Nucleus accumbens (tissue), 56 donors: ENCODE measurements at places on chromosomes 6 and 20.

DNA sequence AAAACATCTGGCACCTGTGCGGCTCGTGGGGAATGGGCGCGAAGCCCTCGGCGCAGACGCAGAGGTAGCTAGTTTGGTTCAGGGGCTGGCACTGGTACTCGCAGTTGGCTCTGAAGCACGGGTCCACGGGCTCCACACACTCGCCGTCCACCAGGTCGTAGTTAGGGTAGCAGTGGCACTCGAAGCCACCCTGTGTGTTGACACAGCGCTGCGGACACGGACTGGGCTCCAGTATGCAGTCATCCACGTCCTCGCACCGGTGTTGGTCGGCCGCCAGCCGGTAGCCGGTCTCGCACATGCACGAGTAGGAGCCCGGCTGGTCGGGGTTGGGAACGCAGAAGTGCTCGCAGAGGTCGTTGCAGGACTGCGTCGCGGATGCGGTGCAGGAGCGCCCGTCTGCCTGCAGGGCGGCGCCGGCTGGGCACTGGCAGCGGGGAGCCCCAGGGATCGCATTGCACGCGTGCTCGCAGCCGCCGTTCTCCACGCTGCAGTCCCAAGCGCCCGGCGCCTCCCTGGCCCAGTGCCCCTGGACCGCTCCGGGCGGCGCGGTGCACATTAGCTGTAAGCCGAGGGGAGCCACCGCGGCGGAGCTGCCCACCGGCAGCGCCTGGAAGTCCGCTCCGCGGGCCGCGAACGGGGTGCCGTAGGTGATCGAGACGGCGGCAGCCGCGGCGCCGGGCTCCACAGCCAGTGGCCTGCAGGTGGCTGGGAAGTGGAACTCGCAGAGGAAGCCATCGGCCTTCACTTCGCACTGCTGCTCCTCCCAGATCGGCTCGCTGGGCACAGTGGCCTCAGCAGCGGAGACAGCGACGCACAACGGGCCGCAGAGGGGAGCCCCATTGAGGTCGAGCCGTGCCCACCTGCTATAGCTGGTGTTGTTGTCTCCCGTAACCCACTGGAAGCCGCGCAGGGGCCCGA, 930 bp downstream of the THBD start:
- no peak for DNase-seq

GRCh38 chr6:3432416-3432815, 24.4 kb downstream of the SLC22A23 start:
- DNase-seq: no peak

DNA sequence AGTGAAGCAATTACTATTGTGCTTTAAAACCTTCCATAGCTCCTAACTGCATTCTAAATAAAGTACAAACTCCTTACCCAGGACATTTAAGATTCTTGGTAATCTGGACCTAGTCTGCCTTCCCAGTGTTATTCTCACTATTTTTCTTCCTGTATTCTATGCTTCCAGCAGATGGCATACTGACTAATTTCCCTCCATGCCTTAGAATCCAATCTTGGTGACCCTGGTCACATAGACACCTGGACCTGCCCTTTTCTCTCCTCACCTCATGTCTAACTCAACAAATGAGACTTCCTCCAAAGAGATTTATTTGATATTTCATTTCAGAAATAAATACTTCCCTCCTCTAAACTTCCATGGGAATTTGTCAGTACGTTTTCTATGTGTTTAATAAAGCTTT, 25.8 kb downstream of the ROS1 start:
- no peak for DNase-seq

DNA sequence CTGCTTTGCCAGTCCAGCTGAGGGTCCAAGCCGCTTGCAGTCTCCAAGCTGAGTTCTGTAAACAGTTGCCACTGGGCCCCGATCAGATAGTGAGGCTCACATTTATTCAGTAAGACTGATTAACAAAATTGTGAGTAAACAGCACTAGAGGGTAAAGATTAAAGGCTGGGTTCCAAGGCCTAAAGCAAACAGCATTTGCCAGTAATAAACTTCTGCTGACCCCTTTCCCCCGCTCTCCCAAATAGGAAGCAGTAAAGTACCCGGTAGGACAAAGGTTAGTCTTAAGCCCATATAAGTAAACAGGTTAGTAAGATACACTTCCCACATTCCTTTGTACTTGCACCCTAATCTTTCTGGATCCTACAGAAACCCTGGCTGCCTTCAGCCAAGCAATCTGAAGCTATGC, 181.8 kb downstream of the MEI4 start:
- no peak for DNase-seq

GRCh38 chr20:25033265-25033923, 24.5 kb downstream of the ACSS1 start:
- no peak for DNase-seq

DNA sequence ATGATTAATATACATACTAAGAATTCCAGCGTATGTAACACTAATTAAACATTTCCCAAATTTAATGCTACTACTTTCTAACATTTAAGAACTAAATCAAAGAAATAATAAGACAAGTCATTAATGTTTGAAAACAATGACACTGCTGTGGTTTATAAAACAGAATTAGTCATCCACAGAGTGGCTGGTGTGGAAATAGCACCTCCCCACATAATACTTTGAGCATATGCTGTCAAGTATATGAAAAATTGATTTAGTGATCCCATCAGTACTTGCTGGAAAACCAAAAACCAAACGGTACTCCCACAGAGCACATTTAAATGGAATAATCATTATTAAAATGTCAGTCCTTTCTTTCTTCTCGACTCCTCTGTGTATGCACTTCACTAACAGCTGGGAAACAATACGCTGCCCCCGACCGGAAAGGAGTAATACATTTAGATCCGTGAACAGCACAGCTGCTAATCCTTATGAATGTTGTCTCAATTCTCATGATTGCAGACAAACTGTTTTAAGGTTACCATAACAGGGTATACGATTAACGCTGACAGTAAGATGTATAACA, 78.4 kb downstream of the PREP start:
- peak; percentile 2 for DNase-seq

DNA sequence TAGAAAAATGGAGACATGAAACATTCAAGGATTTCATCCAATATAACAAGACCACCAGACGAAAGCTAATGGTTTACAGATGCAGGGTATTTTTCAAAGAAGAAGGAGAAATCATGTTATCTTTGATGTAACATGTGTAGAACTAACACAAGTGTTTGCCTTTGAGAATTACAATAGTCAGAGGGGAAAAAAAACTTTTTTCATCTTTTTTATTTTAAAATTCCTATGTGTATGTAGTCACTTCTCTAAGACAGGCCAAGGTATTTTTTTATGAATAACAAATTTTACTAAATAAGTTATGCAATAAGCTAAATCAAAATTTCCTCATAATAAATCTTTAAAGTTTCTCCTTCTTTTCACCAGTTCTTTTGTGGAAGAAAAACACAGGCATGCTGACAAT, 161.4 kb downstream of the PDE7B start:
- no peak for DNase-seq

- no peak for DNase-seq
Observed at GRCh38 chr6:55141611-55142010, 32.7 kb upstream of the HCRTR2 start.

- DNase-seq: no peak
Observed at GRCh38 chr6:152093711-152094110, 286.2 kb downstream of the ESR1 start.

DNA sequence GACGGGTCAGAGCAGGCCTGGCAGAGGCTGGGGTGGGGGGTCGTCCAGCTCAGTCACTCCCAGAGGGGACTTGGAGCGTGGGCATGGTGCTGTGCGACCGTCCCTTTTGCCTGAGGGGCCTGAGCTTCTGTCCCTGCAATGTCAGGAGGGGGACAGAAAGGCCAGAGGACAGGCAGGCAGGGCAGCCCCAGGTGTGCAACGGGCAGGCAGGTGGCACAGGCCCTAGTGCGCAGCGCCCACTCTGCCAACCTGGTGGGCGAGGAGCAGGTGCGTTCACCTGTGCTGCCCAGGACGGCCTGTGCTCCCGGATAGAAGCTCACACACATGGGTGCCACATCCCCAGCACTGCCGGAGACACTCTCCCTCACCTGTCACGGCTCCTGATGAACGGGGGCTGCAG, 78.7 kb upstream of the SLCO4A1 start:
- DNase-seq: no peak

GRCh38 chr20:49615401-49616153, 47.6 kb upstream of the PTGIS start:
- no peak for DNase-seq

DNA sequence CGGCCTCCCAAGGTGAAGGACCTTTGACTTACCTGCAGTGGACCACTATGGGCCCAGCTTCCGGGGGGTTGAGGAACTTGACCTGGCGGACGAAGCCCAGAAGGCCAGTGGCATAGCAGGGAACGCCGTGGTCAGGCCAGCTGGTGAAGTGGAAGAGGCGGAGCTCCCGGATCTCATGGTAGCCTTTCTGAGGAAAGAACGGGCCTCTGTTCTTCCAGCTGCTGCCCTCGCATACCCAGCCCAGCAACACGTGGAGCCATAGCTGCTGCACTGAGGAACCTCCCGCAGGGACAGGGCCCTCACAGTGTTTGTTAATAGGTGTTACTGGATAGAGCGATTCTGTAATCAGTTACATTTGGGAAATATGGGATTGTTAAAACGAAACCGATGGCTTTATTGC, 492.1 kb upstream of the CHD6 start:
- DNase-seq: no peak

- no peak for DNase-seq
Observed at GRCh38 chr6:19802656-19803055, 34.5 kb upstream of the ID4 start.

DNA sequence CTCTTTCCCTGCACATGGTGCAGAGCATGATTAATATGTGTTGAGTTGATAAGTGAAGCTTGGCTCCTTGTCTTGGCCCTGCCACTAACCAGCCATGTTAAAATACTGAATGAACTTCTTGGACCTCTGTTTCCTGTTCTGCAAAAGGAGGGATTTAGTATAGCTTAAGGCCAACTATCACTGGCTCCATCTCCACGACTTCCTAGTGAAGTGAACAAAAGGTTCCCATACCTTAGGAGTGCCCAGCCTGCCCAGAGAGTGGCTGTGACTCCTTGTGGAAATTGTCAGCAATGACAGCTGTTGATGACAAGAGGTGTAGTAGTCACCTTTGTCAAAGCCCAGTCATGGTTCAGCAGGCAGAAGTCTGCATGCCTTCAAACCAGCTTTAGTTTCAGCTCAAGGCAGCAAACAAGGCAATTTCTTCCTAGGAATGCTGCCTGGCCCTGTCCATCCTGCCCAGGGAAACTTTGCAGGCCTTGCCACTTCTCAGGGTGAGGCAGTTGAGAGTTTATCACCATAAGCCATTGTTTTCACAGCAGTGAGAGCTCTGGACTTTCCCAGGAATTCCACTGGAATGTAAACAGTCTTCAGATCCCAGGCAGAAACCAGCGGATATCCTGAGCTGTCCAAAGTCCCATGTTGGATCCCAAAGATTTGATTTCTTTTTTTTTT, 169.7 kb upstream of the TNFAIP3 start:
- DNase-seq: no peak

- no peak for DNase-seq
Observed at GRCh38 chr6:168390749-168391420, 50.1 kb upstream of the SMOC2 start.

DNA sequence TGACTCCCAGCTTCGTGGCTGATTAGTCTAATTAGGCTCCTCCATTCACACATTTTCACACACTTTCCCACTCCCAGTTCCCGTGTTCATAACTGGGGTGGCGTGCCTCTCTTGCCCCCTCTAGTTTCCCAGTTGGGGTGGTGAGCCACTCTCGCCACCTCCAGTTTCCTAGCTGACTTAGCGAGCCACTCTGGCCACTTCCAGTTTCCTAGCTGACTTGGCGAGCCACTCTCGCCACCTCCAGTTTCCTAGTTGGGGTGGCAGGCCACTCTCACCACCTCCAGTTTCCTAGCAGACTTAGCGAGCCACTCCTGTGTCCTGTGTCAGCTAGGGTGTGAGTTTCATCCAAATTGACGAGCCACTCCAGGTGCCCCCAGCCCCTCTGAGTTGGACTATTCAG, 7.4 kb upstream of the GMPR start:
- no peak for DNase-seq

DNA sequence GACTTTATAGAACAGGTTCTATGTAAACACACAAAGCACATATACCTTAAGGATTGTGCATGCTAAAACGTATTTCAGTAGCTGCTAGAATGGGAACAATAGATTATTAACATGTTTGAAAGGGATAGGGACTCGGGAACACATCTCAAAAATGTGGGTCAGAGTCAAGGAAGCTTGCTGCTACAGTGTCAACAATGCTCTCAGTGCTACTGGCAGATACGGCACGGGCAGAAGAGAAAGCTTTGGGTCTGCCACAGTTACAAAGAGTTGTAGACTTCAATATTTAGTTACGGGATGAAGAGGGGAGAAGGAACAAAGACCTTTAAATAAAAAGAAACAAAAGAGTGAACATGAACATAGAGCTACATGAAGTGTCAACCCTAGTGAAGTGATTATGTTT, 170.5 kb downstream of the BACH2 start:
- no peak for DNase-seq

DNA sequence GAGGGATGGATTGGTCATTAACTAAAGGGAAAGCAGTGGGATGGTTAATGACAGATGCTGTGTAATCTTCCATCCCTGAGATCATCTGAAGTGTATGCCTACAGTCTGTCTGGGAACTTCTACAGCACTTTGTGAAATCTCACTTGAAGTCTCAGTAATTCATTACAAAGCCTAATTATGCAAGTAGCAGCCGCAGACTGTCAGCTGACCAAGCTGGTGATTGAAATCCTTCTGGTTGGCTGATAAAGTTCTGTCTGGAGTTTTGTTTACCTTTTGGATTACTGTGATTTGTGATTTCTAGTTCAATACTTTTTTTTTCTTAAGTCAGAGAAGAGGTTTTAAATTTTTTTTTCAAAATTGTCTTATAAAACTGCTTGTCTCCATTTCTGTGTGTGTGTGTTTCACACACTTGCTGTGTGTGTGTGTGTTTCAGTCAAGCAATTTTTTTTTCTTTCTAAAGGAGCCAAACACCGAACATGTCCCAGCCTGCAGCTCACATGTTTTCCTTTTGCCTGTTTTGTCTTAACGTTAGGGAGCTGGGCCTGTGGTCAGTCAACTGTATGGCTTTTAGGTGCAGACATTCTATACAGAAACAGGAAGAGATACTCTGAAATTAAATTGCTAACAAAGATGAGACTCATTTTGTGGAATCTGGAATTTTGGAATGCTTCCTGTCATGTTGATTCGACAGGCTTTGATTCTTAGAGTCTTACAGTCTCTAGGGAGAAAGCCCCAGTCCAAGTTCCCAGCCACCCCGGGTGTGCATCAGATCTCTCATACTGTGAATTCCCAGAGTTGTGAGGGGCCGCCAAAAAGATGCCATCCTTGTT, 28.5 kb upstream of the ADGRF4 start:
- no peak for DNase-seq

DNA sequence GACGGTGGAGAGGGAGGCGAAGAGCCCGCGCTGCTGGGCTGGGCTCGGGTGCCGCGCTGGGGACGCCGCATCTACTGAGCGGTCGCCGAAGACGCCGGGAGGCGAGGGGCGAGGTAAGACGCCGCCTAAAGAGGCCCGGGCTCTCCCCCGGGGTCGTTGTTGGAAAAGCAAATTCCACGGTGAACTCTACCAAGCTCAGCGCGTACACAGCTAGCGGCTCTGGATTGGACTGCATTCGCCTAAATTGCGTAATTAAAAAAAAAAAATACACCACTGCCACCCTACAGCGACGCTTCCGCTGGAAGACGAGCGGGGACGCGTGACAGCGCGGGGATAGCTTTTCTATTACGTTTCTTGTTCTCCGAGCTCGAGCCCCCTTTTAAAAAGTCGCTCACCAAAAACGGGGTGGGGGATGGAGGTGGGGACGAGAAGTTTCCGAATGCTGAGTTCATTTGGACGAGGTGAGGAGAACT, 92.0 kb upstream of the PRDM1 start:
- no peak for DNase-seq

- DNase-seq: no peak
Observed at GRCh38 chr20:16552015-16552414, 21.2 kb downstream of the KIF16B start.

GRCh38 chr6:124765280-124765679, 197.0 kb upstream of the RNF217 start:
- DNase-seq: no peak
